ENCODE measurements at places on chromosomes 5 and 9.

GRCh38 chr5:168578006-168578405, 1.2 kb downstream of the PANK3 start:
- no peak for DNase-seq

- DNase-seq: no peak
Measured at GRCh38 chr9:97124256-97124655, 85.3 kb upstream of the CTSV start.

DNA sequence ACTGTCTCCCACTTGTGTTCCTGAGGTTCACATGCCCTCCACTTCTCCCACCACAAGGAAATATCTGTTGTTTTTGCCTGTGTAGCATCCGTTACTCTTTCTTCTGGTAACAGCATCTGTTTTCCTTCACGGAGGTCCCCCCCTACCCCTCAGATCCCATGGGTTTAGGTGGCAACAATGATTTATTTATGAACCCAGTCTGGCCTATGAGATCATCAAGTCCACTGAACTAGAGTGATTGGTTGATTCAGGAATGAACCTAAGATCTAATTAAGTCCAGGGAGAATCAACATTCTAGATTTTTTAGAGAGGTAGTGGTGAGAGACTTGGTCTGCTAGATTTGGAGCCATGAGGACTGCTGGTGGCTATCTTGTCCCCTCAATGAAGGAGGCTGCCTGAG, 166.8 kb downstream of the NR3C1 start:
- no peak for DNase-seq

GRCh38 chr5:146232223-146232622, 28.8 kb downstream of the RBM27 start:
- DNase-seq: no peak

GRCh38 chr9:92723299-92723625, 41.4 kb downstream of the BICD2 start:
- no peak for DNase-seq

DNA sequence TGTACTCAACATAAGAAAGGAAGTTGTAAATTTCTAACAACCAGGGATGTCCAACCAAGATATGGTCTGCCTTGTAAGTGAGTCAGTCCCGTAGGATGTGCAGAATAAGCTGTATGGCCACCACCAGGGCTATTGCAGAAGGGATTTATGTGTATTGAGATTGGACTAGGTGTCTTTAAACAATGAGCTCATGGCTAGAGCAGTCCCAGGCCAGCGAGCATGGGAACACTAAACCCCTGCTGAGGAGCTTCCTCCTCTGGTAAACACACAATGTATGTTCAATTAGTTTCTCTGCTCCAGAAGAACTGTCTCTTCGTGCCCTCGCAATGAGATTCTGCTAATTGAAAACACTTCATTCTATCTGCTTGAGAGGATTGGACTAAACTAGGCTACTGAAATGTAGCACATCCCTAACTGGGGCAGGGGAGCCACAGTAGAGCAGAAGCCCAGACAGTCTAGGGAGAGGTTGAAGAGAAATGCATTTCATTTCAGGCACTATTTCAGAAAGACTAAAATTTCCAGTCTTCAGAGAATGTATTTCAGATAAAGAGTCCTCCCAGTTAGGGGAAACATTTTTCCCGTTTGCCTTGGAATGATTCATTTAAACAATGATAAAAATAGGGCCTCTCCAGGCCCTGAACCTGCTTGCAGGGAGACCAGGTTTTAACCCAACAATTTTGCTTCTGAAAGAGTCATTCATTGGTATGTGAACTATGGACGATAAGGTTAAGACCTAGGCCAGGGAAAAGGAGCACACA, 154.7 kb downstream of the FAM114A2 start:
- DNase-seq: no peak

GRCh38 chr5:88555674-88556073, 287.0 kb upstream of the TMEM161B start:
- DNase-seq: no peak

- no peak for DNase-seq
Measured at GRCh38 chr9:133576031-133576874, 32.9 kb downstream of the FAM163B start.

- peak; percentile 22 for DNase-seq
Measured at GRCh38 chr5:172958331-172959046, 735 bp upstream of the RPL26L1 start.

- no peak for DNase-seq
Measured at GRCh38 chr5:14142202-14142826, 828 bp upstream of the TRIO start.

DNA sequence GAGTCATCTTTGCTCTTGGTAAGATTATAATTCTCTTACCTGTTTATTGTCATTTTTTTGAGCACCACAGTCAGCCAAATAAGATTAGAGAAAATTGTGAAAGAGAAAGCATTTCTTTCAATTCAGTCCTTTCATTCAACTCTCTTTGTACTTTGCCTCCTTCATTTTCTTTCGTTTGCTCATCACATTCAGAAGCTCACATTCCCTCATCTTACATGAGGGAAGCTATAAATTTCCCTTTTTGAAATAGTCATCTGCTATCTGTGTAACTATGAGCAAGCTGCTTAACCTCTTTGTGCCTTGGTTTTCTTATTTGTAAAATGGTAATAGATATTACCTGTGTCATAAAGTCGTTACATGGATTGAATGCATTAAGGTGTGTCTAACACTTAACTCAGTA, 41.4 kb downstream of the PAM start:
- DNase-seq: no peak

GRCh38 chr5:20559845-20560244, 571.8 kb upstream of the CDH18 start:
- no peak for DNase-seq

DNA sequence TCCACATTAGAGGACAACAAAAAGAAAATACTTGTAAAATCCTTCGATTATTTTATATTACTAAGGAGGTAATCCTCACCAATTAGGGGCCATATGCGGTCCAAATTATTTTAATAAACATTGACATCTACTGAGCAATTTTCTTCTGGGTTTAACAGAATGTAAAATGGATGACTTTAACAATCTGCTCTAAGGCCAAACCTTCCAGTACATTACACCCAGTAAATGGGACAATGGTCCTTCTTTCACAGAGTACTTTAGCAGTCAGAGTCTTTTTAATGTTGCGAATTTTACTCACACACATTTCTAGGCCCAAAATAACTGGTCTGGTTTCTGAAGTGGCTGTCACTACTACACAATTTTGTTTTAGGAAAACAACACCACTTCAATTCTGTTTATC, 106.9 kb downstream of the TTC39B start:
- no peak for DNase-seq

GRCh38 chr5:1506242-1507013, 17.3 kb downstream of the LPCAT1 start:
- DNase-seq: no peak

GRCh38 chr9:89956907-89957306, 352.1 kb downstream of the GADD45G start:
- DNase-seq: no peak

GRCh38 chr9:75664597-75664996, 225.9 kb upstream of the PCSK5 start:
- DNase-seq: no peak

GRCh38 chr5:181198106-181198685, 6.8 kb downstream of the TRIM7 start:
- DNase-seq: no peak

DNA sequence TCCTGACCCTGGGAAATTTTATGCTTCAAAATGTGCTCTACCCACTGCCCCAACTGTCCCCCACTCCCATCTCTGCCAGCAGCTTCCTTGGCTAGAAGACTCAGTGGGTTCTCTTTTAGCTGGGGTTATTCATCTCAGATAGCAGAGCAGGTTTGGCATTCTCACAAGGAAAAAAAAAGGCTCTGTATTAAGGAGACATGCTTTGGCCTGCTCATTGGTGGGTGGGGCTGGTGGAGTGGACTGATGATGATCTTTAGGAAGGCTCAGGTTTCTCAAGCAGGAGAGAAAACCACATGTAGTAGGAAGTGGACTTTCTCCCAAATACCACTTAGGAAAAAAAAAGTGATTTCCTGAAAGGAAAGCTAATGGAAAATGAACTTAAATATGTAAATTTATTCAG, 279.2 kb upstream of the ZNF462 start:
- no peak for DNase-seq

DNA sequence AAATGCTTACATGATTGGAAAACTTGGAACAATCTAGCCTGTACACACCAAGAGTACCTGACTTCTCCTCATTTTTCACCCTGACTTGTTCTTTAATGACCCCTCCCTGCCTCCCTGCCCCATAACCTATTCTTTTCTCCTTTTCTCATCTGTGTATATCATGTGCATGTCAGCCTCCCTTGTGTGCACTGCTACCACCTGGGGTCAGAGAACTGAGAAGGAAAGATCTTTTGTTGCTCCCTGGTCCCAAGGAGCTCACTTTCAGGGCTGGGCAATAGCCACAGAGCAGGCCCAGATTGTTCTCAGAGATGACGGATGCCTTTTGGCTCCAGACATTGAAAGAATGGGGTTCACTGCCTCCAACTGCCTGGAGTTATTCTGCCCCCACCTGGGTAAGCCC, 5.1 kb downstream of the MAP1B start:
- DNase-seq: no peak

- DNase-seq: no peak
Measured at GRCh38 chr9:35180801-35181200, 19.0 kb downstream of the UNC13B start.

- no peak for DNase-seq
Measured at GRCh38 chr9:133290751-133291302, 15.8 kb upstream of the ABO start.

- DNase-seq: no peak
Measured at GRCh38 chr9:128619779-128620178, 36.9 kb downstream of the DYNC2I2 start.

- no peak for DNase-seq
Measured at GRCh38 chr9:1536522-1537170, 478.5 kb upstream of the SMARCA2 start.

DNA sequence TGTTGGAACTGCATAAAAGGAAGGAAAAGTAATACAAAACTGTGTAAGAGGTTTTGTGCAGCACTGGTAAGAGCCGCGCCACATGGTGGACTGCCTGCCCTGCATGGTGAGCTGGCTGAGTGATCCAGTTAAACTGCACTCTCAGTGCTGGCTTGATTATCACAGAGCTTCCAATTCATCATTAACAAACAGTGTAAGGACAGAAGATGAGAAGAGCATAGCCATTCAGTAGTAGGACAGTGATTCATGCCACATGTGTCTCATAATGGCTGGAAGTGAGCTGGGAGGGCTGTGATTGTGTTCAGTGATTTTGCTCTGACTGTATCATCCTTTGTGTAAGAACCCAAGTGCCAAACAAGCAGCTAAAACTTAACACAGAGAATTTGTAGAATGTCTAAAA, 14.1 kb downstream of the ASPN start:
- no peak for DNase-seq

DNA sequence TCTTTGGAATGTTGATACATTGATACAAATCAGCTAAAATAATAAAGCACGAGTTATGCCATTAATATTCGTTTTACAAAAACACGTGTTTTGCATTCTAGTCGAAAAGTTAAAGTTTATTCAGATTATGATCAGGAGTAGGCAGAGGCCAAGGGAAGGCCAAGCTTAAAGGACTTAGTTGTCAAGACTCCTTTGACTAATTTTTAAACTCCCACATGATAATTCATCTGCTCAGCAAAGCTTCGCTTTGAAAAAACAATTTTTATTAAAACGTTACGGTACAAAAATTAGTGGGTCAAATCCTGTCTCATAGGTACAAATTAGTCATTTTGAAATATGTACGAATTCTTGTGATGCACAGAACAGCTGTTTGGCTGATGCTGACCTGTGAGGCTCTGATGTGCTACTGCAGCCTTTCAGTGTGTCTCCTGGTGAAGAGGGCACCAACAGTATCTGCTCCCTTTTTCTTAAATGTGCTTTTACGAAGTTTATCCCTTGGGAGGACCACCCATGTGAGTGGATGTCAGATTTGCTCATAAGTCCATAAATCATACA, 23.0 kb upstream of the NR3C1 start:
- DNase-seq: no peak

DNA sequence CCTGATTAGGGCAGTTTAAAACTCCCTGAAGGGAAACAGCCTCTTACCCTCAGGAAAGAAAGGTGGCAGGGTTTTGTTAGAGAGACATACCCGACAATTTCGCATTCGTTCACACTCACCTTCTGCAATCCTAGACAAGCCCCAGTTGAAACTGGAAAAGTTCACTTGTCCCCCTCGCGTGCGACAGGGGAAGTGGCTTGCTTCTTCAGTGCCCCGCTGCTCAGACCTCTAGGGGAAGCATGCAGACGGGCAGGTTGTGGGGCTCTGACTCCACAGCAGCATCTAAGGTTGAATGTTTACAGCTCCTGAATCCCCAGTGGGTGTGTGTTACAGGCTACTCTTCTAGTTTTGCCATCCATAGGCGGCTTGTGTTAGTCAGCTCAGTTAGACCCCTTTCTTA, 575.7 kb upstream of the ACO1 start:
- DNase-seq: no peak
